Activated T-helper 1 cell treated with Interleukin-2 at 50 U/mL for 16 hours (primary cell): ENCODE measurements at places on chromosomes 6 and 20.

DNA sequence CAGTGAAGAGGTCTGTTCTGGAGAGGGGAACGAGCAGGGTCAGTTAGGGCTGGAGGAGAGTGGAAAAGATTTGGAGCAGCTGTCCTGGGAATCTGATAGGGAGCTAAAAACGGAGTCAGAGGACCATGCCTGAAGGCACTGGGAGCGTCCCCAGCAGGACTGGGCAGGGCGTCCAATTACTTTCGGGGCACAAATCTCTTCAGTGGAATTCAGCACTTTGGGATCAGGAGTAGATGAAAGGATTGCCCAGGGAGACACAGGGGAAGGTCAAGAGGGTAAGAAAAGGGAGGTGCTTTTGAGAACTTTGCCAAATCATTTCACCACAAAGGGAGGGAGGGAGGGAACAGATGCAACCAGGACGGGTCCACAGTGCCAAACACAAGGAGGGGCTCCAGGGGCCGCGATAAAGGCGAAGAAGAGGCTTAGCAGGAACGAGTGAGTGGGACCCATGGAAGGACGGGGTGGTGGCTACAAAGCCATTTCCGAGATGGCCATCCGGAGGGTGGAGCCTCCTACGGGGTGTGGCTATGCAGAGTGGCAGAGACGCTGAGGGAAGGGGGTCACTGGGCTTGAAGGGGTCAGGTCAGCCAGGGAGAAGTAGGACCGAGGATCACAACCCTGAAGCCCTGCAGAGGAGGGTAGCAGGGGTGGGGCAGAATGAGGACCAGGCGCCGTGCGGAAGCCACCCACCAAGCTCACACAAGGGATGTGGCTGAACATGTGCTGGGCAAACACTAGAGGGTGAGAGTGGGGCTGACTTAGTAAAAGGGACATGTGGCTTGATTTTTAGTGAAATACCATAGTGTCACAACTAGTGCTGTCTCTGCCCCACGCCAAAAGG lies 180.0 kb upstream of the RREB1 start:
- DNase-seq, result no peak

GRCh38 chr6:90387826-90388225 lies 91.2 kb upstream of the BACH2 start:
- no peak for DNase-seq

DNA sequence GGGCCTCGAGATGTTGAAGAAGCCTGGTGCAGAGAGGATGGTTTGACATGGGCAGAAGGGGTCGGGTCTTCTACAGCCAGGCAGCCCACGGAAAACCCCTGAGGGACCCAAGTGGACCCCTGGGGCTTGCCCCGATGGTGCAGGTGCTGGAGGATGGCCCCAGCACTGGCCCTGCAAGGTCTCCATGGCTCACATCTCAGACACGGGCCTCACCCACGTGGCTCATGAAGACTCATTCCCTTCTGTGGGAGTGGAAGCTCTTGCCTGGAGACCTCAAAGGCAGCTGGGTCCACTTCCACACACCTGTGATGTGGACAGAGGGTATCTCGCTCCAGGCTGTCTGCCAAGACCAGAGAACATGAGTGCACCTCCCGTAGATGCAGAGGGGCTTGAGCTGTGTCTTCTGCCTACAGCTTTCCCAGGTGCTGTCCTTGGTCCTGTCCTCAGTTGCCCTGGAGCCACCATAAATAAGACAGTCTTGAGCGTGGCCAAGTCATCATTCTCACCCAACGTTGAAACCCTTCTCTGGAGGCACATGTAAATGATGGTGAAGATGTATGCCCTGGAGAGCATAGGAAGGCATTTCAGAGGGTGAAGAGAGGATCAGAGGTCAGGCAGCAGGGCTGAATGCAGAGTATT lies 108.0 kb downstream of the SYNDIG1 start:
- DNase-seq, result no peak

DNA sequence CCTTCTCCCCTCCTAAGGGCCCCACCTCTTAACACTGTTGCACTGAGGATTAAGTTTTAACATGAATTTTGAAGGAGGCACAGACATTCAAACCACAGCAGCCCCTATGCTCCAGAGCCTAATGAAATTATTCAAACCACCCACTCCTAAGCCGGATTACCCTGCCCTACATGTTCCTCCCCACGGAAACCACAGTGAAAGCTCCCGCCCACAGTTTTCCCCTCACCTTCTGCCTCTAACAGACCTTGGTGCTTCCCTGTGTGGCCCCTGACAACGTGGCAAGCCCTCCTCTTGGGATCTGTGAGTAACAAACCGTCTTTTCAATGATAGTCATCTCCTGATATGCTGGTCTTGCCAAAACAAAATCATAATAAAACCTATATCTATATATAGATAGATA lies 74.8 kb downstream of the RIN2 start:
- DNase-seq, result no peak

- no peak for DNase-seq
Measured at GRCh38 chr20:34043025-34043424, 49.3 kb downstream of the RALY start.

DNA sequence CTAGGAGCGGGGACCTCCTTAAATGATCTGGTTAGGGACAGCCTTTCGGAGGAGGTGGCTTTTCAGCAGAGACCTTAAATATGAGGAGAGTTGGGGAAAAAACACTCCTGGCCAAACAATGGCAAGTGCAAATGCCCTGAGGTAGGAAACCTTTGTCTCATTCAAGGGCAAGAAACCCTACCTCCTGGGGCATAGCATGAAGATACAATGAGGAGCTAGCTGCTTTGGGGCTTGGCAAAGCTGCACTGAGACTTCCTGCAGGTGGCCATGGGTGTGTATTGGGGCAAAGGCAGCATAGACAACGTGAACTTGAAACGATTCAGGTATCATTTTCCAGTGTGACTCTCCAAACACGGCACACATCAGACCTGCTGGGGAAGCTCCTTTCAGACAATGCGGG lies 30.7 kb downstream of the PMEPA1 start:
- DNase-seq, result no peak

DNA sequence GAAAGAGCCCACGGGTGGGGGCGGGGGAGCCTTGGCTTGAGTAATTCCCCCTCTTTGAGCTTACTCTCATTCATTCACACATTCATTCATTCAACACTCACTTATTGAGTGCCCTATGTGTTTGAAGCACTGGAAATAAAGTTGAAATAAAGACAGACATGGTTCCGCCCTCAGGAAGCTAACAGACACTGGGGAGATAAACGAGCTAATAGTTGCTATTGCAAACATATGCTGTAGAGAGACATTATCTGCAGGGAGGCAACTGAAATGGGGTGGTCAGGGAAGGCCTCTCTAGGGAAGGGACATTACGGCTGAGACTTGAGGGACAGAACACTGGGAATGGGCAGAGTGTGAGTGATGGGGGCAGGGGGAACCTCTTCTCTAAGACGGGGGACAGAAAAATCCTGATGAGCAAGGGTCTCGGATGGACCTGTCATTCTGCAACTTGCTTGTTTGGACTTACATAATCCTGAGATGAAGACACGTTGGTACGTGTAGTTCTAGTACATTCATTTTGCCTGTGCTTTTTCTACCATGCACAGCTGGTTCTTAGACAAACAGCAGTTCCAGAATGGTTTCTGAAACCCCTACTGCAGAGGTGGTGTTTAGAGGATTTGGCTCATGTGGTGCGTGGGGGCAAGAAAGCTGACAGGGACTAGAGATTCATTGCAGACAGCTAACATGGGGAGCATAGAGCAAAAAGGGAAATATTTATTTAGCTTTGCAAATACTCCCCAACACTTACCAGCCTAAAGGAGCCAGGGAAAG lies 71.1 kb upstream of the BLCAP start:
- no peak for DNase-seq

DNA sequence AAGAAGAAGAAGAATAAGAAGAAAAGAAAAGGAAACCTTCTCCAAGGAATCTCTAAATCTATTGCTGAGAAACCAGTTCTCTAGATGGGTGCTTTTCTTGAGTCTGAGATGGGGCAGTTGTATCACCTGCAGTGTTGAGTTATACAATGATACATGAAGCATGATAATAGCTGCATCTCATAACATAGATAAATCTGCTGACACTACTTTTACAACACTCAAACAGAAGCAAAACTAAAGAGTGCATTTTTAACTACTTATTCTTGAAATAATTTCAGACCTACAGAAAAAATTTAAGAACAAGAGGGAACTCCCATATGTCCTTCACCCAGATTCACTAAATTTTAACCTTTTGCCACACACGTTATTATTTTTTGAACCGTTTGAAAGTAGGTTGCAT lies 70.3 kb downstream of the SYNJ2 start:
- no peak for DNase-seq

- no peak for DNase-seq
Measured at GRCh38 chr6:44040786-44041185, 86.5 kb downstream of the MRPL14 start.

DNA sequence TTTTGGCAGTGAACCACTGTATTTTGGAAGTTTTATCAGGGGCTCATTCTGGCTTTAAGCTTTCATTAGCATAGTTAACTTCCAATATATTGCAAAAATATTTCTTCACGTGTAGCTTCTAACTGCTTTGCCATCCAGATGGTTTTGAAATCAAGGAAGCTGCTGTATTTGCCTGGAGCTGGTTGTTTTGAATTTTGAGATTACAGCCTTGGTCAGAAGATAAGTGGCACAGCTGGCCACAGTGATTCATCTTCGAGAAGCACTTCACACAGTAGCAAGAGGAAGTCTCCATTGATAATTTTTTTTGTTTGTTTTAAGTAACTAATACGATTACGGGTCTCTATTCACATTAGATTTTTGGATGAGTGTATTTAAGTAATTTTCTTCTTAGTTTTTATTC lies 3.8 kb downstream of the APCDD1L start:
- DNase-seq, result no peak

DNA sequence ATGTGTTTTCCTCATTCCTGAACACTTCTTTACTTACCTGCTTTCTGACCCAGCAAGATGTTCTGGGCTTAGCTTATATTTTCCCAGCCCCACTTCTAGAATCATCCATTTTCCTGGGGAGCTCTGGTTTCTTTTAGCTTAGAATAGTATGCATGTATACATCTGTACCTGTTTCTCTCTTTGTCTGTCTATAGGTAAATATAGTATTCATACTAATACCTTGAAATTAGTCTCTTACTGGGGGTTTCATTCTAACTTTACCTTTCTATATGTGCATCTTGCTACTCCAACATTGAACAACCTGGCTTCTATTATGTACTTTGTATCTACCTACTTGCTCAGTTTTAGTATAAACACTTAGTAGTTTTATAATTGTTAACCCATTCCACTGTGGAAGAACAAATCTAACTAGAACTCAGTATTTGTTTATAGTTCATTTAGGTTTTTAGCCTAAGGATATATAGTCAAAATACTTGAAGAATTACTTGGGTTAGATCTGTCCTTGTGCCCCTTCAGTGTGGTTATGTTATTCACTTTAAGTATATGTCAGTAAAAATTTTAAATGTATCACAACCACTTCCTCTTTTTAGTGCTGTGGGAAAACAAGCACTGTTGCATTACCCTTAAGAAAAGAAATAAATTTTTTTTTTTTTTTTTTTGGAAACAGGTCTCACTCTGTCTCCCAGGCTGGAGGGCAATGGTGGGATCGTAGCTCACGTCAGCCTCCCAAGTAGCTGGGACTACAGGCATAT lies 54.0 kb downstream of the ASXL1 start:
- no peak for DNase-seq

DNA sequence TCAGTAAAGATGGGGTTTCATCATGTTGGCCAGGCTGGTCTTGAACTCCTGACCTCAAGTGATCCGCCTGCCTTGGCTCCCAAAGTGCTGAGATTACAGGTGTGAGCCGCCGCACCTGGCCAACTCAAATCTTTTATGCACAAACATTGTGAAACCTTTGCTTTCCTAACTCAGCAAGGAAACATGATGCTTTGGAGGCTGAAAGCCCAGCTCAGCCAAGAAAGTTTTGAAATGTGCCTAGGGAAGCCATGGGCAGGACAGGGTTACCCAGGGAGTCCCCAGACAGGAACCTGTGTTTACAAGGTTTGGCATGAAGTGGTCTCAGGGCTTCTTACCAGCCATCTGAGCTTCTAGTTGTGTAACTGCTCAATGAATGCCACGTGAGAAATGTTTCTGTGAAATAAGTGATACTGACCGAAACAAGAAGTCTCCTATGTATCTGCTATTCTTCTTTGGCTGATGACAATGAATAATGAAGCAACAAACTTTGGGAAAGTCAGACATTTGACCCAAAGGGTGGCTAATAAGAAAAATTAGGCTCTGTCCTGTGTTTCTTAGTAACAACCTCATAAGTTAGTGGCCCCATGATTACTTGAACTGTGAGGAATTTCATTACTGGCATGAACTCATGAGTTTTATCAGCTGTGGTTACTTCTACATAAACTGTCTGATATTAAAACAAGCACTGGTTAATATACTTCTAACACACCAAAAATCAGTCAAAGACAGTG lies 163.5 kb downstream of the KIF6 start:
- DNase-seq, result no peak

- no peak for DNase-seq
Measured at GRCh38 chr20:50728981-50729874, 2.2 kb upstream of the PARD6B start.

DNA sequence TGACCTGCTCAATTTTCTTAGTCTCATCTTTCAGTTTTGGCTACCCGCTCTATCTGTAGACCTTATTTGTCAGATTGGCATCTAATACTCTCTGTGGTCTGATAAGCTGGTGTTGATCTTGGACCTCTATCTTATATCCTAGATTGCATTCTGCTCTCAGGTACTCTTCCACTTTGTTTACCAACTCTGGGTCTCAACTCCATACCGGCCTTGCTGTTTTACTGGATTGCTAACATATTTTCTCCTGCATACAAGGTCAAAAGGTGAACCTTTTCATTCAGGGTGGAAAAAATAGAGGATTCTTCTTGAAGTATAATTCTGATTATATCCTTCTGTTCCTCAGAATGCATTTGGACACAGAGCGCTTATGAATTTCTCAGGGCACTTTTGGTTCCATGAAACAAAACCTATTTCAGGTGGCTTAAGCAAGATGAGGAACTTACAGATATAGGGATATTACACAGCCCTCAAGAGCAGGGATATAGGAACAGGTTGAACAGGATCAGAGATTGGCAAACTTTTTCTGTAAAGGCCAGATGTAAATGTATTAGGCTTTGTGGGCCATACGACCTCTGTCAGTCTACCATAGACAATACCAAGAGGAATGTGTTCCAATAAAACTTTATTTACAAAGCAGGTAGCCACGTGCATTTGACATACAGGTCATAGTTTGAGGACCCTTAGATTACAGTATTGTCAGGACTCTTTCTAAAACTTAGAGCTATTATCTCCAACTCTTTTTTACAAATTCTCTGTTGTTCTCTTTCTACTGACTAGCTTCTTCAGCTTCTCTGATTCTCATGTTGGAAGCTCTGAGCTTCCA lies 2.5 kb upstream of the SH3BGRL2 start:
- DNase-seq, result no peak

DNA sequence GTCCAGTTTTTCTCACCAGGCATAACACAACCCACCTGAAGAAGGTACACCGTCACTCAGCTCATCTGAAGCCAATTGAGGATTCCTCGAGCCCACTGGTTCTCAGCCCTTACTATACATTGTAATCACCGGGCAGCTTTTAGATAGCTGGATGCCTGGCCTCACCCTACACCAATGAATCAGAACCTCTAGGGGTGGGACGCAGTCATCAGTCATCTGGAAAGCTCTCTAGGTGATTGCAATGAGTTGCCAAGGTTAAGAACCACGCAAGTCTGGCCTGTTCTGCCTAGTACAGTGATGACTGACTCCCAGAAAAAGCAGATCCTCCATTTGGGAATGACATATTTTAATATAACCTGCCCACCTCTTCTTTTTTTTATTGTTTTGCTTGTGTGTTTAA lies 41.1 kb downstream of the MC3R start:
- DNase-seq, result no peak

GRCh38 chr20:62019144-62019805 lies 46.4 kb downstream of the TAF4 start:
- no peak for DNase-seq
